ENCODE measurements at places on chromosomes 13 and 19.
A peak's percentile ranks its signal among the peaks of the same experiment; 100 is the strongest.

DNA sequence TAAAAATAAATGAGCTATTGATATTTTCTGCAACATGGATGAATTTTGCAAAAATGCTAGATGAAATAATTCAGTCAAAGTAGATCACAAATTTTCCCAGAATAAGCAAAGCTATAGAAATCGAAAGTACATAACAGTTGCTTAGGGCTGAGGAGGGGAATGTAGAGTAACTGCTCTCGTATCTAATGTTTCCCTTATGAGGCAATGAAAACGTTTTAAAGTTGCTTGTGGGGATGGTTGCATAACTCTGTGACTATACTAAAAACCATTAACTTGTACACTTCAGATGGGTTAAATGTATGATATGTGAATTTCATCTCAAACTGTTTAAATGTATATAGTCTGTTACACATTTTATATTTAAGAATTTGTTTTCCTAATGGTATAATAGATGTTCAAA is 231.7 kb downstream of the GGACT start:
- DNase-seq = no peak

DNA sequence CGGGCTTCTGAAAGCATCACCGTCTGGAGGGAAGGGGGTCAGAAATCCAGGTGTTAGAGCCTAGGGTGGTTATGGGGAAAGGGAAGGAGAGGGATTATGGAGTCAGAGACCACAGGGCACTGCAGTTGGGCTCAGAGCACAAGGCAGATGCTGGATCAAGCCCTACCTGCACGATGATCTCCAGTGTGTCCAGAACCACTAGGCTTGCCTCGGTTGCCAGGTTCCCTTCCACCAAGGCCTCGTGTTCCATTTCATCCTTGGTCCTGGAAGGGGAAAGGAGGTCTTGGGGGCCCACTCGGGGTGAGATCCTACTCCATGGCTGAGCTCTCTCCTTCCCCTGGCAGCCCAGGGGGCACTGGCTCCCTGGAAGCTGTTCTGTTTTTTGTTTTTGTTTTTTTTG is 17.0 kb upstream of the KANK2 start:
- no peak for DNase-seq

- no peak for DNase-seq
Measured at GRCh38 chr19:38816131-38816750, 3.5 kb upstream of the LGALS4 start.

DNA sequence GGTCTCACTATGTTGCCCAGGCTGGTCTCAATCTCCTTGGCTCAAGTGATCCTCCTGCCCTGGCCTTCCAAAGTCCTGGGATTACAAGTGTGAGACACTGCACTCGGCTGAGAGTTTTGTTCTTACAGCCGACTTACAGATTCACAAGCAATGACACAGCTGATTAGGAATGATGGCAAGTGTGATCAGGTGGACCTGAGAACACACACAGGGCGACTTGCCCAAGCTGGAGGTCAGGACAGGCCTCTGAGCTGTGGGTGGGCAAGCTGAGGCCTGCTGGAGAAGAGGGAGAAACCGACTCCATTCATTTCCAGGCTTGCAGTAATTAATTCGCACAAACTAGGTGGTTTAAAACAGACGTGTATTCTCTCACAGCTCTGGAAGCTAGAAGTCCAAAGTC is 8.1 kb upstream of the ATG4D start:
- no peak for DNase-seq

DNA sequence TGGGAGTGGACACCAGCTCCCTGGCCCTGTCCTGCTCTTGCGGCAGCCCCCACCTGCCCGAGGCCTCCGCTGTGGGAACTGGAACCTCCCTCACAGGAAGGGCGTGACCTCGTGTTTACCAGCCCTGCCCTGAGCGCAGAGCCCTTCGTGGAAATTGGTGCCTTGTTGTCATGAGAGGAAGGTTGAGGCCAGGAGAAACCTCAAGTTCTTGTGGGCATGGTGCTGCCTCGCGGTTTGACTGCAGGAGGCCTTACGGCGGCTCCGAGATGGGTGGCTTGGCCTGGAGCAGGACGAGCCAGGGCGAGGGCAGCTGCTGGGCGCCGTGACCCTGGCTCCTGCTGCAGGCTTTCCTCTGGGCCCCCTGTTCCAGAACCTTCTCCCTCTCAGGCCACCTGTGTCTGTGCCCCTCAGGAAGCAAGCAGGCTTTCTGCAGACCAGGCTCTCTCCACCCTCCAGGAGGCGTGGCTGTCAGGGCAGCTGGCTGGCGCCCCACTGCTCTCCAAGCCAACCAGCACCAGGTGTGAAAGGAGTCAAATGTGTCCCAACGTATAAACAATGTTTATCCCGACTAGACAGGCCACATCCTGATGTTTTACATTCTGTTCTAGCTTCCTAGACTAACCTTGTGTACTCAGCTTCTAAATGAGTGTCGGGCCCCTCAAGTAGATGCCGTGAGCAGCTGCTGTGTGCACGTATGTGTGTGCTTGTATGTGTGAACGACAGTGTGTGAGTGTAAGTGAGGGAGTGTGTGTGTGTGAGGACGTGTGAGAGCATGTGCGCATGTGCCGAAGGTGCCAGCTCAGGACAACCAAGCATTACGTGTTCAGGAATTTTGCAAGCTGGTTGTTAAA is 10.4 kb upstream of the RASA3 start:
- DNase-seq = peak; percentile 60

DNA sequence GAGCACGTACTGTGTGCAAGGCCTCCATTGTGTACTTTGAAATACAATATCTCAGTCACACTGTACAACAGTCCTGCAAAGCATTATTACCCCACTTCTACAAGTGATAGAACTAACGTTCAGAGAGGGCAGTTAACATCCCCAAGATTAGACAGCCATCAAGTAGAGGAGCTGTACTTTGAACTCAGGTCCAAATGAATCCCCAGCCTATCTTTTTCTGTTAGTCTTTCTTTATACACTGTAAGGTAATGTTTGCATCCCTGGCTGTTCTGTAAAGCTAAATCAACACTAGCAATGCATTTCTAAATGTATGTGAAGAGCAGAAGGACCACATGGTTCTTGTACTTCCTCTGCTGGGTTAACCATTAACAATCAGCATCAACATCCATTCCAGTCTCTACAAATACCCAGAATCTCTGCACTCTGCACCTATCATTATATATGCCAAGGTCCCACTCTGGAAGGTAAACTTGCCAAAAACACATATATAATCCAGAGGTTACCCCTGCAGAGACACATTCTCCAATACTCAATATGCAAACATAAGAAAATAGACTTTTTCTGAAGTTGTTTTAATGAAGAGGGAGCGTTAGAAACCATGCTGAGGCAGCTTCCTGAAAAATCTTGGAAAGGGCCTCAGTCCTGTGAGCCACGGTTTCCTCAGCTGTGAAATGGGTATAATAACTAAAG is 182.3 kb downstream of the MZT1 start:
- DNase-seq = no peak

- DNase-seq = no peak
Measured at GRCh38 chr13:91594061-91594460, 195.6 kb downstream of the GPC5 start.

Measured in stimulated activated CD8-positive, alpha-beta memory T cell treated with anti-CD3 and anti-CD28 coated beads, Interleukin-7, amount 100 ng/mL, for 1 hour (primary cell).